Astrocyte of the spinal cord (primary cell): ENCODE measurements at places on chromosomes 2 and 18.

- peak; percentile 61 for DNase-seq
Measured at GRCh38 chr18:76351961-76352581, 143.0 kb downstream of the ZNF516 start.

DNA sequence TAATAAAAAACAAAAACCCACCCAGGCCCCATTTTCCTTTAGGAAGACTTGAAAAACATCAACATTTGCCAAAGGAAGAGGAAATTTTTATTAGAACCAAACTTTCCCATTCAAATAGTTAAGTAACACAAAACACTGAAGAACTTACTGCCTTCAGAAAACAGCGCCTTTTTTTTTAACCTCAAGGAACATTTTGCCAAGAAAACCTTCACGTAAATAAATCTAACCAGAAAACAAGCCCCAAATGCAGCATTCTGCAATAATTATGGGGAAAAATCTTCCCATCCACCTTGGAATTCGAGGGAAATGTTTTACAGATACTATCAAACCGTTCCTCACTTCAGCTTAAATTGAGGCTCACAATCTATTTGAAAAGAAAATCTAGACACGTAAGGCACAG is 56.4 kb downstream of the ACVR1 start:
- DNase-seq: no peak

DNA sequence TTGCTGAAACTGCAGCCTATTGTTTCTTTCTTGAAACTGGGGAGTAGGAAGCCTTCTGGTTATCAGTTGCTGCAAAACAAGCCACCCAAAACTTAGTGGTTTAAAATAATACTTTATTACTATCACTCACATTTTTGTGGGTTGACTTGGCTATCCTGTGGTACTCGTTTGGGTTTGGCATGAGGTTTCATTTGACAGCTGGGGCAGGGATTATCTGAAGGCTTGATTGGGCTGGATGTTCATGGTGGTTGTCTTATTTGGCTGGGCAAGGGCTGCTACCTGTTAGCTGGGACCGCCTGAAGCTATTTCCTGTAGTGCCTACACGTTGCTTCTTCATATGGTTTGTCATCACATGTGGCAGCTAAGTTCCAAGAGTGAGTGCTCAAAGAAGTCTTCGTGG is 122.3 kb downstream of the PLCL1 start:
- DNase-seq: no peak

GRCh38 chr2:33765122-33765521 is 166.0 kb upstream of the FAM98A start:
- DNase-seq: no peak

DNA sequence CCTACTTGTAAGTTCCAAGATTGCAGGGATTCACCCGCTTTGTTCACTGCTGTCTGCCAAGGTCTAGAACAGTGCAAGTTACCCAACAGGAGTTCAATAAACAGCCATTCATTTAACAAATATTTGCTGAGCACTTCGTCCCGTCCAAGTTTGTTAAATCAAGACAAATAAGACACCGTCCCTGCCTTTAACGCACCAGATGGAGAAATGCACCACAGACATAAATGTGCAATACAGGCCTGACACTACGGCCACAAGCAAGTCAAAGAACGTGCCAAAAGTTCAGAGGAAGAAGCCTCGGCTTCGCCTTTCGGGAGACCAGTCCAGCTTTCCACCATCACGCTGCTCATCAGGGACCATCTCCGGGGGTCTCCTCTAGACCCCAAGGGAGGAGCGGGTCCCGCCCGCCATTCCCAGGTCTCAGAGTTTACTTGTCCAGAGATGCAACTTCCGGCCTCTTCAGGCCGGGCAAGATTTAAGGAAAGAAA is 429 bp downstream of the C2orf76 start:
- DNase-seq: peak; percentile 52

GRCh38 chr2:65934992-65935629 is 499.8 kb upstream of the MEIS1 start:
- DNase-seq: no peak

GRCh38 chr2:20553580-20553979 is 97.3 kb downstream of the HS1BP3 start:
- no peak for DNase-seq

DNA sequence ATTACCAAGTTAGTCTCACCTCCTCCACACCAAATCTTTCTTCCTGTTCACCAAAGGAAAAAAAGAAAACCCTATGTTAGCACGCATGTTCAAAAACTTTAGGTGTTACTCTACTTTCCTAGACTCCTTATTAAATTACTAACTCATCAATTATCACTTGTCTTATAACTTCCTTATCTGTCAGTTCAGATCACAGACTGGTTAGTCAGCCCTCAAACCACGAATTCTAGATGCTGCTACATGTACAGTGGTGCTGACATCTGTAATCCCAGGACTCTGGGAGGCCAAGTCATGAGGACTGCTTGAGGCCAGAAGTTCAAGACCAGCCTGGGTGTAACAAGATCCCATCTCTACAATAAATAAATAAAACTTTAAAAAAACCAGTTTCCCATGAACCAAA is 3.5 kb downstream of the YWHAQ start:
- no peak for DNase-seq

DNA sequence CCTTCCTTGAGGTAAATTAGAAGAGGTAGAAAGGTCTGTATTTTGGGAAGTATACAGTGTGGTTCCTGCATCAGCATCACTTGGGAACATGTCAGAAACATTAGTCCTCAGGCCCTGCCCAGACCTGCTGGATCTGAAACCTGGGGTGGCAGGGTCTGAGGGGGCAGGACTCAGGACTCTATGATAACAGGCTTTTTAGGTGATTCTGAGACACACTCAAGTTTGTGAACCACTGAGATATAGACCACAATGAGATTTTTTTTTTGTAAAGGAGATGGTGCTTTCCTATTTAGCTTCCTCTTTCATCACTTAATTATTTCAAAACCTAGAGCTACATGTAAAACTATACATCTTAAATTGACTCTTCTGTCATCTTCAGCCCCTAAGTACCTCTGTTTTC is 262.7 kb upstream of the SPOPL start:
- DNase-seq: no peak

- DNase-seq: peak; percentile 62
Measured at GRCh38 chr2:88671786-88672427, 19.6 kb upstream of the RPIA start.

DNA sequence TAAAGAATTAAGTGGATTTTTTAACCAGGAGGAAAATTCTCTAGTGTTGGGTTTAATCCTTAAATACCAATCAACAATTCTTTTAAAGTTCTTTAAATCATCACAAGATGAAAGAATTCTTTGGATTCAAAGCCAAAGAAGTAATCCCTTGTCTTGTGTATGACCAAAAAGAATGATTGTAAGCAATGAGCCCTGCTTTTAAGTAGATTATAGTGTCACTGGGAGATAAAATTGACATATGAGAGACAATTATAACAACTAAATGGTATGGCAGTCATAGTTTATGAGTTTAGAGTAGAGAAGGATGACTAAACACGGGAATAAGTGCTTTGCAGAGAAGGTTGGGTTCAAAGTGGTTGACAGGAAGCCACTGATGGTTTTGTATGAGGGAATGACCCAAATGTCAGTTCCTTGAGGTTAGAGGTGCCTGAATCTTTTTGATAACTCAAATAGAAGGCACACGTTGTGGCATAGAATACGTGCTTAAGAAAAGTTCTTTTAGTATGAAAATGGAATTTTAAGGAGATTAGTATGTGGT is 199.6 kb upstream of the TCF4 start:
- DNase-seq: no peak

GRCh38 chr2:96024336-96025193 is 10.2 kb downstream of the GPAT2 start:
- DNase-seq: no peak

DNA sequence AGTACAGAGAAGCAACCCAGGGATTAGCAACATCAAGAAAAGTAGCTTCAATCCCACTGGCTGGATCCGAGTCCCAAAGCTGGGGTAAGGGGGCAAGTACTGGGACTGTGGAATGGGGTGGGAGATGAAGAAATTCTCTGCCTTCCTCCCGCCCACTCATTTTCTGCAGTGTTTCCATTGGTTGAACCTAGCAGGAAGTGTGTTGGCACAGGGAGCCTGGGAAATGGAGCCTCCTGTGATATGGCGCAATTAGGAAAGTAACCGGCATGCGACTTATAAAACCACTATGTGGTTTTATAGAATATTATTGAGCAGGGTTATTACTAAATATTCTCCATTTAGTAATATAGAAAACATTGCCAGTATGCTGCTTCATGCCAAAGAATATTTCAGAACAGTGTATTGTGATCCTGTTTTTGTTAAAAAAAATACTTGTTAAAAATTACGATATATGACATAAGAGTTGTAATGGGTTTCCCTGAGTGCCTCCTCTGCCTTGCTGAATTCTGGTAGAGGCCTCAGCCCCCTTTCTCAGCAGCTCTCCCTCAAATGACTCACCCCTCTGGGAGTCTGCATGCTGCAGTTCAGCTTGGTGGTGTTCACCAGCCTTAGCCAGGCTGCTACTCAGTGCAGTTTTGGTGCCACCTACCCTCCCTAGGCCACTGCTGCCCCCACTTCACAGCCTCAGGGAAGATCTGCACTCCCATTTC is 60.5 kb downstream of the HK2 start:
- DNase-seq: peak; percentile 55
